ENCODE measurements at places on chromosomes 2 and 18. TPM values are rescaled to one million over a fixed set of nuclear protein-coding genes. Genes with fewer than 3 reads are reported as not detected.

DNA sequence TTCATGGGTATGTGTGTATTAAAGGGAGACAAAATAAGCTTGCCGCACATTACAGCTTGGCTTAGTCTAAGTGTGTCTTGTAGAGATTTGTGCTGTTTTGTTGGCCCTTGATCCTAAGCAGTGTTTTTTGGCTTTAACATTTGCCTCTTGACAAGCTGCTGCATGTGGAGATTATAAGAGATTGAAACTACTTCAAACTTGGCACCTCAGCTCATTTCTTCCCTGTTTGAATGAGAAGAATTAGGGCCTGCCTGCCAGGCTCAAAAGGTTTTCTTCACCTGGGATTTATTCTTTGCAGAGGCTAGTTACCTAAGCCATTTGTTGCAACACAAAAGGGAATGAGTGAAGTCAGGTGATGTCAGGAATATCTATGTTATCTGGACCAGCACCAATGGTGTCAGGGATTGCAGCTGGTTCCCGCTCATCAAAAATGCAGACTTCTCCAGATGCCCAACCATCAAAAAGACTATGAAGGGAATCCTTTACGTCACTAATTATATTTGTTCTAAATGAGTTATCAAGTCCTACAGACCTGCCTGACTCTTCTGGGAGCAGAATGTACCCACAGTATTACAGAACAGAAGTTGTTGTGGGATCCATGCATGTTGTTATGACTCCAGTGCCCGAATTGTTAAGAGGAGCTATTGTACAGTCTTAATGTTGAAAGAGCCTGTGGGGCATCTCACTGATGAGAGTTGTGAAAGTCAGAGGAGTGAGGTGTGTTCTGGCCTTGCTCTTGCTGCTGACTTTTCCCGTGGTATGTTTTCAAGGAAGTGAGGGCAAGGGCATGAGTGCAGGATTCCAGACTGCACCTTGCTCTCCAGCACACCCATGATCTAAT, 31.0 kb downstream of the ABCA12 start:
- no peak for DNase-seq

GRCh38 chr2:231708773-231709635, 679 bp downstream of the PTMA start:
- DNase-seq, result peak; percentile 47

DNA sequence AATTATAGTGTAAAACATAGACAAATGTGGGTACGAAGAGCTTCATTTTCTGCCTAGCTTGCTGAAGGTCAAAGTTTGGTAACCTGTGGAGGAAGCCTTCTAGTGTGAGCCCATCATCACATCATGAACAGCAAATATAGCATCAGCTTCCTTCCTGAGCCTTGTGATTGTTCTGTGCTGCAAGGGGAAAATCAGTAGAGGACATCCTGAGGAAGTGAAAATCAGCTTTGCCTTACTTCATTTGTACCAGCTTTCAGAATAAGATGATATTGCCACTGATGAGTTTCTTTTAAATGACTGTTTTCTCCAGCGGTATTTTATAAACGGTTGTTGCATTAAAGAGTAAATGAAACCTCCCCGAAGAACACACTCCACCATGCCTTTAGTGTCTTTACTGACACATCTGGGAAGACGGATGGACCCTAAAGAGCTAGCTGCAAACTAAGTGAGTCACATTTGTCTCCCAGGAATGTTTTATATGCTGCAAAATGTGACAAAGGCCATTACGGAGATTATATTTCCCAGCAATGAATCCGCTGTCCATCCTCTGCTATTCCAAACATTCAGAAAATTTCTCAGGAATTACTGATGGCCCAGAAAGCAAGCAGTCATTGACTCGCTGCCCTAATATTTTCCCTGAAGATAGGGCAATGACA, 1272.8 kb downstream of the SUCLG1 start:
- no peak for DNase-seq

DNA sequence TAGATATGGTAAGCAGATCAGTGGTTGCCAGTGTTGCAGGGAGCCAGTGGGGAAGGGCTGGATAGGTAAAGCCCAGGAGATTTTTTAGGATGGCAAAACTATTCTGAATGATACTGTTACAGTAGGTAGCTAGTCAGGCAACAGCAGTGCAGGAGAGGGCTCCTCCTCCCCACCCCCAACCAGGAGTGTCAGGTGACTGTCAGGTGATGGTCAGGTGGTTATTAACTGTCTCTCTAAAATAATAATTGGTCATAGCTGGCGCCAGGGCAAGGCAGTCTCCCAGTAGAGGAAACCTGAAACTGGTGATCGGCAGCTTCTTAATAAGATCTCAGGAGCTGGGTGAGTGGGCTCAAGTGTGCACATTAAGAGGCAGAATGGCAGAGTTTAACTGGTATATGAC, 201.6 kb upstream of the PARD3B start:
- no peak for DNase-seq

AKAIN1 gene
- not detected for total RNA-seq

ANKRD29 gene
- 5.8 TPM for total RNA-seq

WDCP gene
- 14.3 TPM for total RNA-seq

NEU2 gene
- total RNA-seq, result not detected

Data from LHCN-M2 (cell line).